EL (cell line): ENCODE measurements at places on chromosomes 7 and 10.

GRCh38 chr7:25821225-25821624 is 330.8 kb upstream of the NFE2L3 start:
- DNase-seq: no peak

- no peak for DNase-seq
Measured at GRCh38 chr10:88978463-88978862, 12.1 kb upstream of the FAS start.

DNA sequence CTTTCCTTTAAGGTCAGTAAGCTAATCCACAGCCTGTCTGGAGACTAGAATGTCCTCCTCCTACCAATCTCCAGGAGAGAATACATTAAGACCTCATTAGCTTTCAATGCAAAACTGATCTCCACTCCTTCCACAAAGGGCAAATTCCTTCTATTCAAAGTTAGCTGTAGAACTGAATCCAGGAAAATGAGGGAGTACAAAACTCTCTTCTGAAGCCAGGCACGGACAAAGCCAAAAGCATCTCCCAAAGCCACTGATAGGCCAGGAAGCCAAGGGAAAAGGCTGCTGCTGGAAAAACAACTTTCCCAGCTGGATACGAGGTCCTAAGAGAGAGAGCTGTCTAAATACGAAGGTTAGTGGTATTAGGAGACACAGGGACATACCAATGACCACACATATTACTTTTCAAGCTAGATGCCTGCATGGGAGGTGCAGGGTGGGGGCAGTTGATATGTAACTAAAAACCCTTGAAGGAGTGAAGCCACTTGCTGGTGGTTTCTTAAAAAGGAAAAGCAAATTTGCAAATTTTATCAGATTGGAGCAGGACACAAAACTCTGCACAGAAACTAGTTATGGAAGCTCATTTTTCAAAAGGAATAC is 43.6 kb downstream of the MKX start:
- no peak for DNase-seq

DNA sequence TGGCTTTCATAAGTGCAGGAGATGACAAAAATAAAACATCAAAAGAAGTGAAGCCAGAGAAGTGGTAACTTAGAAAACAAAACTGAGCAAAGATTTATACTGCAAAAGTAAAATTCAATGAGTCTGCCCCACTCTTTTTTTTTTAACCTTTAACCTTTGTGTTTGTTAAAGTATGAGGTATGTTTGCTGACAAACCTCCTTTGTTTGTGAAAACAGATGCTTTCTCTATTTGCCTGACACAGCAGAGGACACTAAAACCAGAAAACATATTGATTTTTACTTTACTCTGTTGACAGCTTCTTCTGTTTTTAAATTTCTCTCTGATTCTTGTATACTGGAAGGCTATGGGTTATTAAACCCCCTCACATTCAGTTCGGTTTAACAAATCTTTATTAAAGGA is 57.6 kb downstream of the SGMS1 start:
- DNase-seq: no peak

- peak; percentile 64 for DNase-seq
Measured at GRCh38 chr7:28806841-28807240, 151.3 kb downstream of the TRIL start.

DNA sequence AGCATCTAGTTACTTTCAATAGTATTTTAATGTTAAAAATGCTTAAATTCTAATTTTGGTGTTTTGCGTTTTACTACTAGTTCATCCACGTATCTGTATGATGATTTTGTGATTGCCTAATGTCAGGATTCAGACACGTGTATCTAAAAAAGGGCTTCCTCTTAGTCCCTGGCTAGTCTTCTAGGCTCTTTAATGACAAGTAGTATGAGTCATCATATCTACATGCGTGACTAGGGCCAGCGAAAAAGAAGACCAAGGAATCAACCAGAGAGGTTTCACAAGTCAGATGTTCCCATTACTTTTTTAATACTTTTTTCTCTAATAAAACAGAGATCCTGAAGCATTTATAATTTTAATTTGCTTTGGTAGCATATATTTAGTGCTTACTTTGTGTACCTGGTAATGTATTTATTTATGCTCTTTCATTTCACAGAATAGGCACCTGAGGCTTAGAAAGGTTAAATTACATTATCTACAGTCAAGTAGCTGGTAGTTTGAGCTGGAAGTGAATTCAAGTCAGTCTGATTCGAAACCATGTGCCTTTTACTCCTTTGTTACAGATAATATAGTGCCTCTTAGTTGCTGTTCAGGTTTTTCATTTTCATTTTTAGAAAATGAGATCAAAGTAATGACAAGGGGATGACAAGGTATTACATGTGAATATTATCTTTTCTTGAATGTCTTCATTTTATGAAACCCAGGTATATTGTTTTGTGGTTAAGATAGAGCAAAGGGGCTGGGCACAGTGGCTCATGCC is 140.3 kb downstream of the FOXP2 start:
- DNase-seq: peak; percentile 2

DNA sequence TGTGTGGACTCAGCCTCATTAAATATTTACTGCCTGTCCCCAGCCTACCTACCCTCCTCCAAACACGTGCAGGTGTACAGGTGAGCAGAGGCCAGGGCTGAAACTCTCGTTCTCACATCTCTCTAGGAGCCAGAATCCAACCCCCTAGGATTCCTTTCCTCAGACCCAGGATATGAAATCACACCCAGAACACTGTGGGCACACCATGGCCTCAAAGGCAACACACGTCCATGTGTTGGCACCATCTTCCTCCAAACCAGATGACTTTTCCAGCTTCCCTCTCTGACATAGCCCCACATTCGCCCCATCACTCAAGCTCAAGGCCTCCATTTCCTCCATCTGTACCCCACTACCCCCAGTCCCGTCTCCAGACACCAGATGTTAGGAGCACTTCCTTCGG is 51.8 kb upstream of the DUSP5 start:
- DNase-seq: no peak

GRCh38 chr10:96345222-96345621 is 13.6 kb downstream of the OPALIN start:
- DNase-seq: no peak

DNA sequence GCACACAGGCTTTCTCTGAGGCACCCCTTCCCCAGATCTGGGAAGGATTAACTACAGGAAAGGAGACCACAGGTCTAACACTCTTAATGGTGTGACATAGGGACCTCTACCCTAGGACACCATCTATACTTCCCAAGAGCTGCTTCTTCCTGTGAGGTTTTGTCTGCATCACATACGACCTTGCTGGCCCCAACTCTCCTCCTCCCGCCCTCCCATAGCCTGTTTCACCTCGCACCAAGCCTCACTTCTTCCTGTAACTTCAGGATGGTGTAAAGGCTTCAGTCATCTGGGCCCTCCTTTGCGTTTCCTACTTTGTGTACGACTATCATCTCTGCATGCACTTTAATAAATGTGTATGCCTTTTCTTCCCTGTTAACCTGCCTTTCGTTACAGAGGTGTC is 274.3 kb downstream of the KLF6 start:
- DNase-seq: no peak

DNA sequence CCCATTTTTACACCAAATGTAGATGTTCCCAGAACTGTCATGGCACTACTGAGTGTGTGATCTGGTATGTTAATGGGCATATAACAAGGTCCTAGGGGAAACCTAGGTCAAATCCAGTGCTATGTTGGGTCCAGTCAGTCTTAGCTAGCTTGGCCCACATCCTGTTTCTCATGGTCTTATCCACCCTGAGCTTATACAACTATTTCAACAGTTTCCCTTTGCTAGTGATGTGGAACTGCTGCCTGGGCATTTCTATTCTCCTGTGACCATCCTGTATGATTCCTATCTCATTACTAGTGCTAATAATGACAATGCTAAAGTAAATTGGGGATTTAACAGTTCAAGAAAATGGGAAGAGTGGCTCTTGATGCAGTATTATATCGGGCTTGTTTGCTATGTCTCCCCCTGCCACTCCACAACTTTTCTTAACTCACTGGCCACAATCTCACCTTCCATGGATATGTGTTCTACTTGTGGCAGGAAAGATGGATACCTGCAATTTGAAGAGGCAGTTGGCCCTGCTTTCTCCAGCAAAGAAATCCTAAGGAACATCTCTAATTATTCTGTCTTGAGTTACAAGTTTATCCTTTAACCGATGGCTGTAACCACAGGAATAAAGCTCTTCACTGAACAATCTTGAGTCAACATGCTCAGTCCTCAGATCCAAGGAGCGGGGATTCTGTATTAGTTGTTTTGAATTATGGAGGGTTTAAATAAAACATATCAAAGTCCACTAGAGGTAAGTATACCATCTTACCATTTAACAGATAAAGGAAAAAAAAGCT is 707.8 kb downstream of the XPNPEP1 start:
- no peak for DNase-seq
